ENCODE measurements at places on chromosomes 12 and 14.

- peak; percentile 63 for DNase-seq
These were observed 1.5 kb downstream of the CAPRIN2 start for GRCh38 chr12:30753233-30753632.

DNA sequence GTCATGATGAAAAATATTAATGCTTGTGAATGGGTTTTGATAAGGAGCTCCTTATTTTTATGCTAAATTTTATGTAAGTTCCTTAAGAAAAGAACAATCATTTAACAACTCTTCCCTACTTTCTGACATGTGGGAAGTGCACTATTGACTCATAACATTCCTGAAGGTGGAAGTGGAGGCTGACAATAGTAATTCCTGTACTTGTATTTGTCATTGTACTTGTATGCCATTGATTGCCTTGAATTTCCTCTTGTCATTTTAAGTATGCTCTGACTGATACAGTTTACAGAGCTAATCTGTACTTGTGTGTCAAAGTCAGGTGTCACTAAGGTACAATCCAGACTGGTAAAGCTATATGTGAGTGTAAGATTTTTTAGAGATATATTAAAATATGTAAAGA is 440.0 kb downstream of the SLC16A7 start:
- no peak for DNase-seq

DNA sequence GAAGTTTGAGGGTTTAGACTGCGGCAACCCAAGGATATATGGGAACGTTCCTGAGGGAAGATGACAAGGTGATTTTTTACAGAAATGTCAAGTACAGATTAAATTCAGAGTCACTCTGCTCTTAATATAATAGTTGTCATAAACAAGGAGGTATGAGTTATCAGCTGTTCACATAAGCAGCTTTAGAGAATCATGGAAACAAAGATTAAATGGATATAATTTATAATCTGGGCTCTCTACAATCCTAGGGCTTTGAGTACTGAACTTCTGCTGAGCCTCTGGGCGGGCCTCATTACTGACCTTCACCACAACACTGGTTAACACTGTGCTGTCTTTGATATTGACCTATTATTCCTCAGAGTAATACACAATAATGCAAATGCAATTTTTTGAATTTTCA is 577.8 kb downstream of the RPS29 start:
- DNase-seq: no peak

DNA sequence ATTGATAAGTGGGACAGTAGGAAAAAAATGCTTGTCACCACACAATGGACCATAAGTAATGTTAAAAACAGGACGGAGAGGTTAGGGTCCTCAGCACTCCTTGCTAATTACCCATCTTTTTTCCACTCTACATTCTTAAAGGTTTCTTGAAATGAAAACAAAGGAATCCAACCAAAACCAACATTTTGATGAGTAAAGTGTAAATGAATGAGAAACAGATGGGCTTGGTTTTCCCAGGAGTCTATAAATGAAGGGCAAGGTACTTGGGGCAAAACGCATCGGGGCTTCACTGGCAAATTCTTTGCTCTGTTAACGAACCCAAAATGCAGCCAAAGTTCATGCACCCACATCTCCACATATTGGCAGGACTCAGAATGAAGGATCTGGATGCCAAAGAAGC is 129.2 kb upstream of the BMP4 start:
- no peak for DNase-seq

DNA sequence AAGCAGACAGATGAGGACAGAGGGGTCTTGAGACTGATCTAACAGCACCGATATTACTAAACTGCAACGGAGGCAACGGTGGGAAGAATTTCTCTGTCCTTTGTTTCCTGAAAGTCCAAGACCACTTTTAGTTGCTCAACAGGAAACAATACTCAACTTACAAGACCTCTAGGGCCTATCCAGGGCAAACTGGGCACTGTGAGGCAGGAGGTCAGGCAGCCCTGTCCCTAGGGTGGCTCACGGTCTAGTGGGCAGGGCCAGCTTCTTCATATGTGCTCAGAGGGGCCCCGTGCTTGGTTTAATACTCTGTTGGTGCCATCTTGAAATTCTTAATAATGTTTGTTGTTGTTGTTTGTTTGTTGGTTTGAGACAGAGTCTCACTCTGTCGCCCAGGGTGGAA is 14.2 kb downstream of the SSH1 start:
- peak; percentile 18 for DNase-seq

DNA sequence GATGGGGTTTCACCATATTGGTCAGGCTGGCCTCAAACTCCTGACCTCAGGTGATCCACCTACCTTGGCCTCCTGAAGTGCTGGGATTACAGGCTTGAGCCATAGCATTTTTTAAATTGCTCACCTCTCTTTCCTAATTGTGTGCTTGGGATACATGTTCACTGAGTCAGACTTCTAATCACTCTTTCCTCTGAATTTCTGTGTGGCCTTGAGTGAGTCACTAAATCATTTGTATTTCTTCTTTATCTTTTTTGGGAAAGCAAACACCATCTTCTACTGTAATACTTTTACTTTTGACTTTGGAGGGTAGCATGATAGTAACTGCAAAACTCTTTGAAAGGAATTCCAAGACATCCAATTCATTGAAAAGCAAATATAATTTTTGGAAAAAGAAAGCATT is 60.8 kb downstream of the FLRT2 start:
- DNase-seq: no peak

DNA sequence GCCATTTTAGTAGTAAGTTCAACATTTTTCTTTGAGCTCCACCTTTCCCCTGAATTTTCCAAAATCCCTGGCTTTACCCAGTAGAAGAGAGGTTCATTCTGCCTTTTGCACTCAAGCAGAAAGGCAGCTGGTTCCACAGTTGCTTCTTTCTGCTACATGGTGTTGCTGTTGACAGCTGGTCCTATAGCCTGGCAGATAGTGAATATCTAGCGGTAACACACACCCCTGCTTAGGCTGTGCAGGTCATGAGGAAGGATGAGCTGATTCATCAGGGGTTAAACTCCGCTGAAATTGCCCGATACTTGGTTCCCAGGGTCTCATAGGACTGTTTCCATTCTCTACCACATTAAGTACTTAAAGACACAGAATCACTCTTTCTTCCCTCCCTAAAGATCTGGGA is 62.4 kb downstream of the PUS7L start:
- DNase-seq: no peak

GRCh38 chr12:69440016-69440415 is 30.2 kb upstream of the FRS2 start:
- DNase-seq: no peak

DNA sequence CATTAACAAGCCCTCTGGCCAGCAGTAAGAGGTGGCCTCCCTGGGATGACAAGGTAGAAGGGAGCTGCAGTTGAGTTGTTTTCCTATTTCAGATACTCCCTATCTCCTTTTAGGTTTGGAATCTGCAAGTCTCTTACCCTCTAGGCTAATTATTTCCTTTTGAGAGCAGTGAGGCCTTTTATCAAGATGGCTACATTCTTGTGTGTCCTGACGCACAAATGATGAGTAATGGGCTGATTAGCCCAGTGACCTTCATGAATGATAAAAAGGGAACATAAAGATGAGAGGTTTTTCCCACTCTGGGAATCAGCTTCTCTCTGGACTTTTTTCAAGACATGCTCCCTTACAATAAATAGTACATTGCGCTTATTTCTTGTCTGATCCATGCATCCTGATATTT is 22.9 kb downstream of the DYRK2 start:
- peak; percentile 75 for DNase-seq

- DNase-seq: no peak
These were observed 182.4 kb upstream of the CCND2 start for GRCh38 chr12:4091016-4091743.

DNA sequence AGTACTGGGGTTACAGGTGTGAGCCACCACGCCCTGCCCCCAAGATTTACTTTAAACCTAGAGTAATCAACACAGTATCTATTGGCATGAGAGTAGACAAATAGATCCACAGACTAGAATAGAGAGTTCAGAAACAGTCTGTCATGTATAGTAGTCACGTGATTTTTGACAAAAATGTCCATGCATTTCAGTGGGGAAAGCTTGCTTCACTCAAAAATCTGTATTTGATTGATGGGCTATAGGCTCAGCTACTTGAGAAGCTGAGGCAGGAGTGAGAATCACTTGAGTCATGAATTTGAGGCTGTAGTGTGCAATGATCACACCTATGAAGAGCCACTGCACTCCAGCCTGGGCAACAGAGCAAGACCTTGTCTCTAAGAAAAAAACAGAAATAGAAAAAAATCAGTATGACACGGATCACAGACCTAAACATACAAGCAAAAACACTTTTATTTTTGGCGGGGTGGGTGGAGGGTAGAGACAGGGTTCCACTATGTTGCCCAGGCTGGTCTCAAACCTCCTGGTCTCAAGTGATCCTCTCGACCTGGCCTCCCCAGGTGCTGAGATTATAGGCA is 7.6 kb upstream of the ORAI1 start:
- no peak for DNase-seq

DNA sequence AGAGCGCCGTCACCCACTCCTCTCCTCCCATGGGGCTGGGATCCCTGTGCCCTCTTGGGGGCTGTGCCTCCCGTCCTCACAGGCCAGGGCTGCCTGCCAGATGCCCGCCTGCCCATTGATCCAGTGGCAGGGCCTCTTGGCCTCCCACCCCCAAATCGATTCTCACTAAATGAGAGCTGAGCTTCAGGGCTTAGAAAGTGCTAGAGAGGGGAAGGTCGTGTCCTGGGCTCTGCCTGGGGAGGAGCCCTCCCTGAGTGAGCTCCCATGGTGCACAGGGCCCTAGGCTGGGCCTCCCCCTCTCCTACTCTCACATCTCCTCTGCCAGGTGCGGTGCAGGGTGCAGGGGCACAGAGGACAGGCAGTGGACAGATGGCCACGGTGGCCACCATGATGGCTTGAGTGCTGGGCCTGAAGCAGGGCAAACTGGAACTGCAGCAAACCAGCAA is 9.2 kb downstream of the BEGAIN start:
- DNase-seq: no peak

GRCh38 chr12:32901553-32901952 is 5.0 kb upstream of the PKP2 start:
- no peak for DNase-seq

GRCh38 chr14:34711169-34711568 is 3.2 kb downstream of the CFL2 start:
- peak; percentile 88 for DNase-seq

DNA sequence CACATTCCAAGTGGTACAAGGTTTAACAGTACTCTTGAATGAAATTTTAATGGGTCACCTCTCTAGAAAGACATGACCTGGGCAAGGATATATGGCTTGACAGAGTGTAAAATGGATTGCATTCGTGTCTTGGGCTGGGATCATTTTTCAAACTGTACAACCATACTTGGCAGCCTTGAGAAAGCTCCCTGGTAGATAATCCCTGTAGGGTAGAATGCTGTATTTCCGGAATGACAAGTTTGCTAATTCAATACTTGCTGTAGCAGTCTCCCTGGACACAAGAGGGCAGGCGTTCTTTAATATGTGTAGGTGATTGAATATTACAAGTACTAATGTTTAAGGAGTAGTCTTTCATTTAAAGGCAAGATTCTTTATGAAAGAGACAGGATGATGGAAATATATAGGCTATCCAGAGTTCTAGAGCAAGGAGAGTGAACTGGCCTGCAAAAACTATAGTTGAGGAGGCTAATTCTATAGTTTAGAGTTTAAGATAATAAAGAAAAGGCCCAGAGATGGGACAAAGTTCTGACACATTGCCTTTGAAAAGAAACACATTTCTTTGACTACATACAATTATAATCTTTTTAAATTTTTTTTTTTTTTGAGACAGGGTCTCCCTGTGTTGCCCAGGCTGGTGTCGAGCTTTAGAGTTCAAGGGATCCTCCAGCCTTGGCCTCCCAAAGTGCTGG is 53.4 kb downstream of the PLBD1 start:
- peak; percentile 57 for DNase-seq

DNA sequence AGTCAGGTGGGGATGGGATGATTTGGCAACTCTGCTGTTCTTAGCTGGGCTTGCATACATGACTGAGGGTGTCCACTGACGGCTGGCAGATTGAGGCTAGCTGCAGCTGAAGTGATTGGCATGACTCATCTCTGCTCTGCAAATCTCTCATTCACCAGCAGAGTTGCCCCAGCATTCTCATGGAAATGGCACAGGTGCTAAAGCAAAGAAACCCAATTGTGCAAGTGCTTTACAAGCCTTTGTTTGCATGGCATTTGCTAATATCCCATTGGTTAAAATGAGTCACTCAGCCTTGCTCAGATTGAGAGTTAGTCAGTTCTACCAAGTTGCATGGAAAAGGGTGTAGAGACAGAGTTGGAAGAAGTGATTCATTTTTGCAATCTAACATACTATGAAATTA is 389.7 kb upstream of the FAR2 start:
- DNase-seq: no peak

DNA sequence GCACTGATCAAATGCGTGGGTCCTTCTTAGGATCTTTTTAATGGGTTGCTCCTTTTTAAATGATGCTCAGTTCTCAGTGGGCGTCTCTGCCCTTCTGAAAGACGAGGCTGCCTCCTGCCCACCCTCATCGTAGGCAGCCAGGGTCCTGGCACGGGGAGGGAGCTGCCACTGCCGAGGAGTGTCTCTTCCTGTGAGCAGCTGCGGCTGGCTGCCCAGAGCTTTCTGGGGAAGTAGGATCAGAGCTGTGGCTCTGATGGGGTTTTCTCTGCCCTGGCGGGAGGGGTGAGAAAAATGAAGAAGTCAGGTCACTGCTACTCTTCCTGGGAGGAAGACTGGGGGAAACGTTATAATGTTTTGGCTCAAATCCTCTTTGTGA is 31.1 kb upstream of the BEGAIN start:
- DNase-seq: no peak

All from cardiac fibroblast (primary cell).